ENCODE measurements at places on chromosomes 3 and 15. TPM values are rescaled to one million over a fixed set of nuclear protein-coding genes. Genes with fewer than 3 reads are reported as not detected.
A peak's percentile ranks its signal among the peaks of the same experiment; 100 is the strongest.

Gene ARF4
- total RNA-seq, result 219 TPM

DNA sequence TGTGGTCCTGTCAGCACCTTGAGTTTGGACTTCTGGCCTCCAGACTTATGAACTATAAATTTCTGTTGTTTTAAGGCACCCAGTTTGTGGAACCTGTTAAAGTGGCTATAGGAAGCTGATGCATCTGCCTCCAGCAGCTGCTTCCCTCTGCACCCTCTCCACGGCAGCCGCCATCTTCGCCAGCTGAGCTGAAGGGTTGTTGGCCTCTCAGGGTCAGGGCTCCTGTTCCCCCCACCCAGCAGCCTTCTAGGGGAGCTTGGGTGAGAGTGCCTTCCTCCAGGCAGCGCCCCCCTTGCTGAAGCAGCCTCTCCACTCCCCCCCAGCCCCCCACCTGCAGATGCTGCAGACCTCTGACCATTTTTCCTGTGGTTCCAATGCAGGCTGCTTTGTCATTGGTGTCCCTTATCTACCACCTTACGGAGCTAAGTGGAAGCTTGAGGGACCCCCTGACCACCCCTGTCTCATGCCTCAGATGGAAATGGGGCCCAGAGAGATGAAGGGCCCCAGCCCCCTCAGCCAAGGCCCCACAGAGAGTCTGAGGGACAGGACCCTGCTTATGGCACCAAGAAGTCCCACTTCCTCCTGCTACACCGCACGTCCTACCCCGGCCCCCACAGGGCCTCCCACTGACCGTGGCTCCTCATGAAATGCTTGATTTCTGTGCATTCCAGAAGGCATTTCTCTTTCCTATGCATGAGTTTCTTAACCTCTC is 61.4 kb upstream of the TLE3 start:
- no peak for DNase-seq

Gene HRG
- total RNA-seq, result not detected

DNA sequence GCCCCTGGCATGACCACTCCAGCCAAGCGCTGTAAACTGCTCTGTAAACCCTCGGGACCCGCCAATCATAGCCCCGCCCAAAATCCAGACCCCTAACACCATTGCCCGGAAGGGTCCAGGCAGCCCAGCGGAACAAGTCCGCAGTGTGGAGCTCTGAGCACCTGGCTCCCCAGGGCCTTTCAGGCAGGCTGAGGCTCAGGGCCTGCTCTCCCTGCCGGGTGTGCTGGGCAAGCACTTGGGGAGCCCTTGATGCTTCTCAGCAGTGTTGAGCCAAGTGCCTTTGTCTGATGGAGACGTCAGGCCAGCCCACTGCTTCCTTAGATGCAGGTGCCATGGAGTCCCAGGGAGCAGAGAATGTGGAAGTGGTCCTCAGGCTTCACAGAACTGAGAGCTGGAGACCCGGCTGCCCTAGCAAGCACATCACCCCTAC is 106.2 kb downstream of the TLE3 start:
- no peak for DNase-seq

DNA sequence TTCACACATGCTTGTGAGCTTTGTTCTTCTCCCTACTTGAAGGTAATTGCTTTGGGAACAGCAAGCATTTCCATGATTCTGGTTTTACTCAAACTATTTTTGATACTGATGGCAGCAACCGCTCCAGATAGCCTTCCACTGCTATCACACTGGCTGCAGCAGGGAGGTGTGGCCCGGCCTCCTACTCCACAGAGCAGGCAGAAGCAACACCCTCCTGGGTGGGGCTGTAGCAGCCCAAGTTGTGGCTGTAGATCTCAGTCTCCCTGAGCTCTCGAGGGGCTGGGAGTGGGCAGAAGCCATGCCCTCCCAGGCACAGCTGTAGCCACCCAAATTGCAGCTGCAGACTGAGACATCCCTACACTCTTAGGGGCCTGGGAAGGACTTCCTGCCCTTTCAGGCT is 878.8 kb upstream of the GBE1 start:
- DNase-seq, result no peak

Gene CYP8B1
- total RNA-seq, result not detected

- no peak for DNase-seq
Observed at GRCh38 chr3:128698211-128699047, 27.6 kb upstream of the RAB7A start.

- DNase-seq, result no peak
Observed at GRCh38 chr15:88152672-88153071, 103.9 kb downstream of the NTRK3 start.

- DNase-seq, result peak; percentile 21
Observed at GRCh38 chr15:80418892-80419537, 14.8 kb downstream of the ARNT2 start.

DNA sequence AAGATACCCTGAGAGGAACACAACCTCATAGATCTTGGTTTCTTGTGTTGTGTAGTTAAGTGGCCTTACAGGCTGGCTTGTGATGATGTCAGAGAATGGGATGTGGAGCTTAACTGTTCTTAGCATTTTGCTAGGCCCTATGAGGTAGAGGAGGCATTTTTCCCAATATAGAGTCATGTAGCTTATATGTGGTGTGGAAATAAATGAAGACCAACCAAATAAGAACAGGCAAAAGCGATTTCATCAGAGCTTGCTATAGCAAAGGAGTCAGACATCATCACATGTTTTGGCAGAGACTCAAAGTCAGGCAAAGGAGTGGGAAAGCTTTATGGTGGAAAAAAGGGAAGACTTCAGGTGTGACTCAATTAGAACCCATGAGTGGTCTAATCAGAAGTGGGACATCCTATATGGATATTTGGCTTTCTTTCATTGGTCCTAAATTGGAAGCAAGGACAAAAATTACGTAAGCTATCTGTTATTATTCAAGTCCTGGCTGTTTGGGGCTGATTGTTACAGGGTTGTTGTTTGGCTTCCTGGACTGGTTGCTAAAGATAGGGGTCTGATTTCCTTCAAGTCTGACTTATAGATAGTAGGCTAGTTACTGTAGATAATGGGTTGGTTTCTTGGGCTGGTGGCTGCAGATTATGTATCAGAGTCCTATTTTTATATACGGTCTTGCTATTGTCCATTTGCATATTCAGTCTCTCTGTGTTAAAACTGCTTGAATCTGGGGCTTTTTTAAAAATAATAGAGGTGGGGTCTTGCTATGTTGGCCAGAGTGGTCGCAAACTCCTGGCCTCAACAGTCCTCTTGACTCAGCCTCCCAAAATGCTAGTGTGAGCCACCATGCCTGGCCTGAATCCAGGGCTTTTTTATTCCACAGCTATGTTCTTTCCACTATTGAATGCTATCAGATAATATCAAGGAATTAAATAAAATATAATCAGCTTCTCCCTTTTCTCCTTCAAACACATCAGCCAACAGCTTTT is 30.3 kb upstream of the SETD2 start:
- peak; percentile 17 for DNase-seq

DNA sequence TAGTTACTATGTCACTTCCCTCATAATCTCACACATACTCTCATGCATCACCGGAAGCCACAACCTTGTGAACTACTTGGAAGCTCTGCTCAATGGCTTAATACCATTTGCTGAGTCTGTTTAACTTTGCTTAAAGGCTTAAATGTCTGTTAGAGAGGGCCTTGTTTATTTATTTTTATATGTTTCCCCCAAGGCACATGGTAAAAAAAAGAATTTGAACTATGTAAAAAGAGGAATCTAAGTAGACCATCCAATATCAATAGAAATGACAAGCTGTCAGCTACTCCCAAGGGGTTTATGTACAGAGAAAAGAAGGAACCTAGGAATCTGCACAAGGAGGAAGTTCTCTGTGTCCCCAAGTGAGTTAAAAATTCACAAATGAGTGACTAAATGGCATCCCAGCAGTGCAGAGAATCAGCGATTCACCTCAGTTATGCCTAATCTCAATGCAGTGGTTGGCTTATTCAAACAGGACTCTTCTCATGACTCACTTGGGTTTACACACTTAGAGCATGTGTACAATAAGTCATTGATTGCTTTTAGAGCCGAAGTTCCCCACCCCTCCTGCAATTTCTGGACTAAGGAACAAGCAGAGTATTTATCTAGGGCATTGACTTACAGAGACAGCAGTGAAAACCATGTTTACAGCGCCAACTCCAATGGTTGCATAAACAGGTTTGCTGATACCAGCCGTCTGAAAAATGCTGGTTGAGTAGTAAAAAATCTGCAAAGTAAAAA is 24.4 kb downstream of the SLC2A2 start:
- DNase-seq, result no peak

Gene ZNF80
- not detected for total RNA-seq

- no peak for DNase-seq
Observed at GRCh38 chr15:38864122-38864521, 299.5 kb upstream of the RASGRP1 start.

DNA sequence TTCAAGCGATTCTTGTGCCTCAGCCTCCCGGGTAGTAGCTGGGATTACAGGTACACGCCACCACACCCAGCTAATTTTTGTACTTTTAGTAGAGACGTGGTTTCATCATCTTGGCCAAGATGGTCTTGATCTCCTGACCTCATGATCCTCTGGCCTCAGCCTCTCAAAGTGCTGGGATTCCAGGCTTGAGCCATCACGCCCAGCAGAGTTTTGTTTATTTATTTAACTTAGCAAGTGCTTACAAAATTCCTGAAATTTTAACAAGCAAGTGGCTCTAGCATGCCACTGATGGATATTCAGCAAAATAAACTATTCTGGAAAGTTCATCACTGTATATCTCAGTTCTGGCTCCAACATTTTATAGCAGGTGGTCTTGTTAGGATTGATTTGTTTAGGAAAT is 585.9 kb downstream of the OTOL1 start:
- no peak for DNase-seq

DNA sequence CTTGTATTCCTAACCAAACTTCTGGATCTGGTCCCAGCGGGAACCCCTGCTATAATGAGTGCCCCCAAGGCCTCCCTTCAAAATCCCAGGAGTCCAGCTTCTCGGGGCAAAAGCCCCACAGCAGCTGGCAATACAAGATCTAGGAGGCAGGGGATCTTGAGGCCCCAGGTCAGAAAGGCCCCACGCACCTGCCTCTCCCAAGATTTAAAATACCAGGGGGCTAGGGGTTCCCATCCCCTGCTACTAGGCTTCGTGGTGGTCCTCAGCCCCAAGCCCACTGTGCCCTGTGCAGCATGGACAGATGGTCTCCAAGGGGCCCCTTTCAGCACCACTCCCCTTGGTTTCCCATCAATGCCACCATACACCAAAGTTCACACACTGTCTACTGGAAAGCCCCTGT is 15.8 kb upstream of the CYP11A1 start:
- no peak for DNase-seq

DNA sequence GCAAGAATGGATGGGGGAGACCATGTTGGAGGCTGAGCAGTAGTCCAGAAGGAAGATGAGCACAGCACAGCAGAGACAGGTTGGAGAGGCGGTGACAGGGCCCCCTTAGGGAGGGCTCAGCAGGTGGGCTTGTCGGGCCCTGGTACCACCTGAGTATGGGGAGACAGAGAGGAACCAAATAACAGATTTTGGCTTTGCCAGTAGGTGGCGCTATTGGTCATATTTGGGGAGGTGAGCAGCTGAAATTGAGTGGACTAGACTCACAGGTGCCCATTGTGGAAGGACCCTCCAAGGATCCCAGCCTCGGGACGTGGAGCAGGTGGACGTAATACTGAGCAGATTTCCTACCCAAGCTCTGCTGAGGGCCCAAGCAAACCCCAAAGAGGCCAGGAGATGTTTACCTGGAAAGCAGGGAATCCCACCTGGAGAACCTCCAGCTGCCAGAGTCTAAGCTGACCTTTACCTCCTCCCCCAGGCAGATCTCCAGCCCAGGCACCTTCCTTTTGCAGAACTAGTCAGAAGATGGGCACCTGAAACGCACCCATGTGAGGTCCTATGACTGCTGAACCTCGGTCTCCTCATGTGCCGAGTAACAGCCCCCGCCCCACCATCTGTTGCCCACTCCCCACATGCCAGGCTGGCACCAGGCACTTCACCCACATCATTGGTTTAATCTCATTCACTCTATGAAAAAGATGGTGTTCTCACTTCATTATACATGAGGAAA is 24.6 kb upstream of the CORO2B start:
- DNase-seq, result no peak

All from foreskin keratinocyte (primary cell).